Activated naive CD4-positive, alpha-beta T cell treated with anti-CD3 and anti-CD28 coated beads, Interleukin-2, amount 10 ng/mL, durations not matched to agents 7 days and 5 days (primary cell): ENCODE measurements at places on chromosomes 1 and 21.

GRCh38 chr21:37717534-37717933, 198.7 kb downstream of the KCNJ6 start:
- H3K4me3 ChIP-seq: no peak overlapping the region
- no peak overlapping the region for H3K27ac ChIP-seq
- H3K4me1 ChIP-seq: no peaks in the 10 kb centered on the region
- H3K36me3 ChIP-seq: no peaks in the 10 kb centered on the region
- peaks cover 17% of the 10 kb centered on the region for H3K27me3 ChIP-seq

GRCh38 chr1:224113918-224114786, at the start of gene FBXO28:
TSS of gene FBXO28 (plus strand) at chr1:224114111. CDS start at chr1:224114130, 19 bp downstream.
- H3K4me1 ChIP-seq: peaks cover 30% of the 10 kb centered on the region
- H3K36me3 ChIP-seq: peaks cover 3% of the 10 kb centered on the region
- peaks cover 20% of the 10 kb centered on the region for H3K27me3 ChIP-seq

- peaks cover 6% of the 10 kb centered on the region for H3K27me3 ChIP-seq
- H3K36me3 ChIP-seq: no peaks in the 10 kb centered on the region
- no peak overlapping the region for H3K27ac ChIP-seq
- no peak overlapping the region for H3K4me3 ChIP-seq
- DNase-seq: no peak
These were observed 188.8 kb downstream of the TNR start for GRCh38 chr1:175554586-175554985.

DNA sequence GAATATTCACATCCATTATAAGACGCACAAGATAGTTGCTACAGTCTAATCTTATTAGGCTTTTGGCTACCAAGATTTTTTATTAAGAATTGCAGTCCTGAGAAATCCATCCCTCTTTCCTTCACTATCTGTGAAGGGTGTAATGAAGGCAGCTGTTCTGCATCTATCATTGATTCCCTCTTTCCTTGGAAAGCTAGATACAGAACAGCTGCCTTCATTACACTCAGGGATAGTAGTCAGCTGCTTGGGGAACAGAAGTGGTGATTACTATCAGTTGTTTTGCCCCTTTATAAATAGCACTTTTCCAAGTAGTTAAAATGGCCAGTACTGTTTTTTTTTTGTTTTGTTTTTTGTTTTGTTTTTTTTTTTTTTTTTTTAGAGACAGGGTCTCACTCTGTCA, 70.2 kb downstream of the IARS2 start:
- H3K27me3 ChIP-seq: no peaks in the 10 kb centered on the region
- DNase-seq: no peak
- peaks cover 2% of the 10 kb centered on the region for H3K4me1 ChIP-seq
- H3K36me3 ChIP-seq: peaks cover 40% of the 10 kb centered on the region
- no peak overlapping the region for H3K27ac ChIP-seq

GRCh38 chr1:1462318-1462966, 9.1 kb upstream of the ATAD3B start:
- H3K4me1 ChIP-seq: peaks cover 6% of the 10 kb centered on the region
- peak; percentile 48 for DNase-seq
- H3K36me3 ChIP-seq: no peaks in the 10 kb centered on the region
- peaks cover 20% of the 10 kb centered on the region for H3K27me3 ChIP-seq
- peak overlapping the region; percentile 56 for H3K4me3 ChIP-seq

- H3K27ac ChIP-seq: no peak overlapping the region
- no peaks in the 10 kb centered on the region for H3K27me3 ChIP-seq
- H3K4me1 ChIP-seq: no peaks in the 10 kb centered on the region
- DNase-seq: no peak
These were observed 220.7 kb downstream of the HLX start for GRCh38 chr1:221099747-221100595.

DNA sequence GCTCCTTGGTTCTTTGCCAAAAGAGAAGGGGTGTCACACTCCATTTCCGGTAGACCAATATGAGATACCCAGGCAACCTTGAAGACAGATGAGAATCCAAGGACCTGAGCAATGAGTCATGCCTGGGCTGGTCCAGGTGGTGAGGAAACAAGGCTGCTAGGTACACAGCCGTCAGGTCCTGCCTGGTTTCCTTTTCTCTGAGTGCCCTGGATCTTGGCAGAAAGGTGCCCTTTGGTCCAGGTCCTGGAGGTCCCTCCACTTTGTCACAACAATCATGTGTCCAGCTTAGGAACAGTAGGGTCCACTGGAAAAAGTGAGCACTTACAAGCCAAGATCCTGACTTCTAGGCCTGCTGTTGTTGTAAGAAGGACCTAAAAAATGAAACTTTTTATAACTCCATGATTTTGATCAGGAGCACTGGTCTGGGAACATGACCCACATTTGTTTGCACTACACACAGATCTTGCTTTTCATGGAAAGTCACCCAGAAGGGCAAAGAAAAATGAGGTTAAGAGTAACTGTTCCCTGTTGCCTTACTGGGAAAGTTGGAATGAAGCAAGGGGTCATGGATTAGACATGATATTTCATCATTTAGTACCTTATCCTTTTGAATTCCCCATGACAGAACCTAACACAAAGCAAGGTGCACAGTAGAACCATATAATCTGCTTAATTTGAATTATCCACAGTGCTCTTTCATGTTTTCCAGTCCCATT, 94.7 kb downstream of the PAPPA2 start:
- H3K36me3 ChIP-seq: no peaks in the 10 kb centered on the region
- no peak for DNase-seq
- H3K4me3 ChIP-seq: no peak overlapping the region
